ENCODE measurements at places on chromosomes 16 and 17. TPM values are rescaled to one million over a fixed set of nuclear protein-coding genes. Genes with fewer than 3 reads are reported as not detected.

EXOC3L1 gene
- total RNA-seq, result 0.67 TPM

NPIPB13 gene
- 3.3 TPM for total RNA-seq

TNK1 gene
- total RNA-seq, result 5.8 TPM

BTBD17 gene
- total RNA-seq, result 0.14 TPM

WDR81 gene
- total RNA-seq, result 5.9 TPM

ALOX12 gene
- total RNA-seq, result not detected

DNA sequence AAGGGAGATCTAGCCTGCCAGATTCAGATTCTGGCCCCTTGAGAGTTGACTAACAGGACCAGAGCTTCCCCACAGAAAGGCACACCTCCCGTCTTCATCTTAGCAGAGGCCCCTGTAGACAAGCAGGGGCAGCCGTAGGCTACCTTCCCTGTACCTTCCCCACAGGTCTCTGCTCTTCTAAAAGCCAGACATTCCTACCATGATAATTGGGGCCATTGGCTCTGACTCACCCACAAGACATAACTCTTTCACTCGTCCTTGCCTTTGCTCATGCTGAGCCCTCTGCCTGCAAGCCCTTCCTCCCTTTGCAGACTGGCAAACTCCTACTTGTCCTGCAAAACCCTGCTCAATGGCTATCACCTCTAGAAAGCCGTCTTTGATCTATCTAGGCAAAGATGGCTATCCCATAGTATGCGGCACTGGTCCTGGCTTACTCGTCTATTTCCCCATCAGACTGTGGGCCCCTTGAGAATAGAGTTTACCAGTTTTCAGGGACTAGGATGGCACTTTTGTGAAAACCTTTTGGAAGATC is 43.8 kb downstream of the PIMREG start:
- H3K4me3 ChIP-seq, result no peak overlapping the region
- no peaks in the 10 kb centered on the region for H3K4me1 ChIP-seq
- H3K36me3 ChIP-seq, result no peaks in the 10 kb centered on the region
- H3K27ac ChIP-seq, result no peak overlapping the region
- H3K27me3 ChIP-seq, result no peaks in the 10 kb centered on the region

GRCh38 chr17:72308744-72309385 is 188.0 kb downstream of the SOX9 start:
- H3K27ac ChIP-seq, result no peak overlapping the region
- no peaks in the 10 kb centered on the region for H3K27me3 ChIP-seq
- H3K4me1 ChIP-seq, result no peaks in the 10 kb centered on the region
- H3K36me3 ChIP-seq, result no peaks in the 10 kb centered on the region

DNA sequence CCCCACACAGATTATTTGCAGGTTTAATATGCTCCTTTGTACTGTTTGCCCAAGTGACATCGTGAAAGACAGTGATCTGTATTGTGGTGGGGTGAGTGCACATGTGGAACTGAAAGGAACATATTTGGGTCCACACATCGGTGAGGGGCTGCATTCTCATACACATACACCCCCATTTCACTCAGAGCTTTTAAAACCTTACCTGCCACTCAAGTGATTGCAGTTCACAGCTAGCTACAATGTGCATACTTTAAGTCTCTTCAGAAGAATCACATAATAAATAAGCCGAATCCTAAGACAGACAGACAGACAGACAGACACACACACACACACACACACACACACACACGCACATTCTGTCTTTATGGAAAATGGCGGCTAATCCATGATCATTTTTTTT is 102.6 kb downstream of the AATF start:
- no peaks in the 10 kb centered on the region for H3K4me1 ChIP-seq
- DNase-seq, result no peak
- H3K36me3 ChIP-seq, result peaks cover under 1% of the 10 kb centered on the region
- no peak overlapping the region for H3K27ac ChIP-seq
- no peaks in the 10 kb centered on the region for H3K27me3 ChIP-seq

GRCh38 chr17:79806863-79807720 is 10.2 kb upstream of the CBX8 start:
- H3K27ac ChIP-seq, result no peak overlapping the region
- peaks cover 18% of the 10 kb centered on the region for H3K27me3 ChIP-seq
- no peaks in the 10 kb centered on the region for H3K4me1 ChIP-seq
- no peaks in the 10 kb centered on the region for H3K36me3 ChIP-seq

- no peak overlapping the region for H3K27ac ChIP-seq
- H3K4me3 ChIP-seq, result no peak overlapping the region
- H3K4me1 ChIP-seq, result no peaks in the 10 kb centered on the region
- H3K27me3 ChIP-seq, result no peaks in the 10 kb centered on the region
- H3K36me3 ChIP-seq, result peaks cover 43% of the 10 kb centered on the region
Observed at GRCh38 chr17:51279183-51279582, 18.8 kb downstream of the UTP18 start.

GRCh38 chr17:36655726-36656125 is 54.3 kb downstream of the MRM1 start:
- no peak overlapping the region for H3K27ac ChIP-seq
- no peak for DNase-seq
- H3K36me3 ChIP-seq, result no peaks in the 10 kb centered on the region
- no peaks in the 10 kb centered on the region for H3K4me1 ChIP-seq
- no peaks in the 10 kb centered on the region for H3K27me3 ChIP-seq

DNA sequence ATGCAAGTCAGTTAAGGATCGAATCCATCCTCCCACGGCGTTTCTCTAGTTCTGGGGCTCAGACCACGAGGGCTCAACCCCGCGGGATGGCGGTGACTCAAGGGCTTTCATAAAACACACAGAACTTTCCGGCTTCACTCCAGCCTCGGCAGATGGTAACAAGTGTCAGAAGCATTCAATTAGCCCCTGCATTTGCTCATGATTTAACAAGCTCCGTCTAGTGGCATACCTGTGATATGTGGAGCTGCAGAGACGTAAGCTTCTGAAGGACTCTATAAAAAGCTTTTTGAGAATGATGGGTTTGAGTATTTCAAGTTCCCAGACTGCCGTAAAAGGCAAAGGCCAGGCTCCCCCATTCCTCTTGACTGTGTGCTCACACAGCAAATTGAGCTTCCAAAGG is 91.3 kb upstream of the SEC14L1 start:
- DNase-seq, result no peak
- no peak overlapping the region for H3K4me3 ChIP-seq
- H3K27me3 ChIP-seq, result no peaks in the 10 kb centered on the region
- no peaks in the 10 kb centered on the region for H3K36me3 ChIP-seq
- H3K27ac ChIP-seq, result no peak overlapping the region
- H3K4me1 ChIP-seq, result no peaks in the 10 kb centered on the region

GRCh38 chr16:74446866-74447265 is 25.6 kb upstream of the CLEC18B start:
- no peaks in the 10 kb centered on the region for H3K36me3 ChIP-seq
- no peaks in the 10 kb centered on the region for H3K4me1 ChIP-seq
- no peak overlapping the region for H3K27ac ChIP-seq
- DNase-seq, result no peak
- no peak overlapping the region for H3K4me3 ChIP-seq

GRCh38 chr16:50925758-50926357 is 184.0 kb downstream of the CYLD start:
- no peak for DNase-seq
- no peaks in the 10 kb centered on the region for H3K36me3 ChIP-seq
- no peak overlapping the region for H3K4me3 ChIP-seq
- H3K4me1 ChIP-seq, result peaks cover 8% of the 10 kb centered on the region

DNA sequence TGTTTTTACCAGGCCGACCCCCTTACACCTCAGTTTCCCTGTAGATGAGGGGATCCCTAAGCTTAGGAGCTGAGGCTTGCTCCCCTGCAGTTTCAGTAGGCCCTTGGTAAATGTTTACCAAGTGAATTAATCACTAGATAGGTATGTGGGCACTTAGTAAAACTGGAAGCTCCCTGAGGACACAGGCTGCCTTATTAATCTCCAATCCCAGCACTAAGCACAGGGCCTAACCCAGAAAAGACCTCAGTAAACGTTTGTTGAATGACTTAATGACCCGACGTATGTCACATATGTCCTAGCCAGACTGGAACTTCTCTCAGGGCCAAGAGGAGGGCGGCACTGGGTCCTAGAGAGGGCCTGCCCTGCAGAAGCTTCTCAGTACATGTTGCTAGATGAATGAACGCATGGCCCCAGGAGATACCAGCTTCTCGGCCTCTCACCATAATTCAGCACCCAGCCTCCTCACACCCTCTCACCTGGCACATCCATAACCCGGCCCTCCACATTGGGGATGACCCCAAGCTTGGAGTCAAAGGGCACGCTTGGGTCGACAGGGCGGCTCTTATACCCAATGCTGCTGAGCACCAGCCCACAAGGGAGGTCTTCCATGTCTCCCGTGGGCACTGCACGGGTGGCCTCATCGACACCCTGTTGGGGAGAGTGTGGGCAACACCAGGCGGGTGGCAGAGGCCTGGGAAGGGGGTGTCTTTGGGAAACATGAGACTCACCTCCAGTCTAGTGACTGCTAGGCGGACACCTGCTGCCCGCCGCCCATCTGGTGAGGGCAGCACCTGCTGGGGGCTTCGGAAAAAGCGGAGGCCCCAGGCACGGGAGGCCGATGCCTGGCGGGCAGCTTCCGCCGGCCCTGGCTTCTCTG is 4.0 kb upstream of the GRIN2C start:
- H3K4me3 ChIP-seq, result no peak overlapping the region
- peaks cover 6% of the 10 kb centered on the region for H3K27me3 ChIP-seq
- no peaks in the 10 kb centered on the region for H3K4me1 ChIP-seq
- no peak for DNase-seq
- no peaks in the 10 kb centered on the region for H3K36me3 ChIP-seq

GRCh38 chr17:80526116-80526910 is 18.3 kb upstream of the RPTOR start:
- no peaks in the 10 kb centered on the region for H3K36me3 ChIP-seq
- DNase-seq, result no peak
- H3K27me3 ChIP-seq, result no peaks in the 10 kb centered on the region
- H3K27ac ChIP-seq, result no peak overlapping the region

DNA sequence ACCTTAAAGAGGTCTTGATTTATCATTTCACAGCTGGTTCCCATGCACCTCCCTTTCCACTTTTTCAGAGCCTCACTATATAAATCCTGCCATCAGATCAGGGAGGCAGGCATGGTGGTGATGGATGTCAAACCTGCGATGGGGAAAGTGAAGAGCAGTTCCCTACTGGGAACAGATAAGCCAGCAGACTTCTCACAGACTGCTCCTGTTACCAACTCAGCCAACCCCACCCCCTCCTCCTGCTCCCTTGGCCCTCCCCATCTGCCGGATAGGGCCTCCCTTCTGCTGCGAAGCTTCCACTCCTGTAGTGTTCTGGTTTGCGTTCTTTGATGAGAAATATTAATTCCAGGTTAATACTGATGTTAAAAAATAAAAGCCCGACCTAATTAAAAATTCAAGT is 232.1 kb downstream of the STX8 start:
- DNase-seq, result no peak
- no peak overlapping the region for H3K27ac ChIP-seq
- H3K27me3 ChIP-seq, result no peaks in the 10 kb centered on the region
- no peak overlapping the region for H3K4me3 ChIP-seq
- H3K4me1 ChIP-seq, result peaks cover 14% of the 10 kb centered on the region

DNA sequence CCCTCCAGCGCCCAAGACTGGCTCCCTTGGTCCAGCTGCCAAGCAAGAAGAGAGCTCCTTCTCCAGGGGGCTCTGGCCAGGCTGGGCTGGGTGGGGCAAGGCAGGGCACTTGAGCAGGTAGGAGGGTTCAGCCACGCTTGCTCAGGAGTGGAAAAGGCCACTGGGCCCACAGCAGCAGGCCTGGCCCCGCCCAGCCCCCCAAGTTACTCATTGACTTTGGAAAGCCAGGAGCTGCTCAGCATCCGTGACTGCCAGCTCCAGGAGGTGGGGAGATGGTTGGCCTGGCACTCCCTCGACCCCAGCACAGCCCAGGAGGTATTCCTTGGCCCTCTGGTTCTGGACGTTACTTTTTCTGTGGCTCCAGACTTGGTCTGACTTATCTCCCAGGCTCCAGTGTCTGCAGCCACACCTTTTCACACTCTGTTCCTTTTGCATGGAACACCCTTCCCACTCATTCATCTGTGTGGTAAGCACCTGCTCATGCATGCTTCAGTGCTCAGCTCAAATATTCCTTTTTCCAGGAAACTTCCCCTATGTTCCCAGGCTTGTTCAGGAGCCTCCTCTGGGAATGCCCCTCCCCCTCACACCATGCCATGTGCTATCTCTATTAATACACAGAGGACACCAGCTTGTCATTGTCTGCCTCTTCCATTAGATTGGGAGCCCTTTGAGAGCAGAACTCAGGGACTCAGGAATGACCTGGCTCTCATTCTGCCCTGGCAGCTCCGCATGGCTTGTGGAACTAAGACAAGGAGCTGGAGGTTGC is at the start of gene CDH16:
TSS of gene CDH16 (minus strand) at position 83 of the 766 bp plus-strand sequence. CDS start 820 bp downstream, outside the sequence.
- H3K27me3 ChIP-seq, result no peaks in the 10 kb centered on the region
- H3K27ac ChIP-seq, result no peak within 1 kb of the TSS
- DNase-seq, result no peak
- H3K4me3 ChIP-seq, result no peak within 1 kb of the TSS
- no peaks in the 10 kb centered on the region for H3K36me3 ChIP-seq

Measured in pancreas (tissue), 10 donors.